ENCODE measurements at places on chromosomes 11 and 22. TPM values are rescaled to one million over a fixed set of nuclear protein-coding genes. Genes with fewer than 3 reads are reported as not detected.

The SLC6A5 gene
- total RNA-seq: not detected

The FOLR2 gene
- total RNA-seq: 1.0 TPM

The ACR gene
- not detected for total RNA-seq

The KIF18A gene
- 0.39 TPM for total RNA-seq

DNA sequence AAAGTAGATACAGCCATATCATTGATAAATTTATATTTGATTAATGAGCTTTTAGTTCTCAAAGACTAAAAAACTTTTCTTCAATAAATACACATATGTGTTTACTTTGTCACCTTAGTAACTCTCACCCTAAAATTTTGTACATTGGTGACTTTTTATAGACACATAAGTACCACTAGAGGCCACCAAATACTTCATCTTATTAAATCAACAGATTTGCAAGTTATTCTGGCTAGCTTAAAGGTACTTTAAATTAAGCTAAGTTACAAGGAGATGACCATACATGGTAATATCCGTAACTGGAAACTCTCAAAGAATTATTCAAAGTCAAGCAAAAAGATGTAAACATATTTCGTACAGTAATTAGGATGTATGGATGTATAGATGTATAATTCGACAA lies 112.2 kb downstream of the SBF2 start:
- DNase-seq: no peak

- DNase-seq: no peak
Measured at GRCh38 chr11:119706029-119706428, 23.0 kb downstream of the NECTIN1 start.

DNA sequence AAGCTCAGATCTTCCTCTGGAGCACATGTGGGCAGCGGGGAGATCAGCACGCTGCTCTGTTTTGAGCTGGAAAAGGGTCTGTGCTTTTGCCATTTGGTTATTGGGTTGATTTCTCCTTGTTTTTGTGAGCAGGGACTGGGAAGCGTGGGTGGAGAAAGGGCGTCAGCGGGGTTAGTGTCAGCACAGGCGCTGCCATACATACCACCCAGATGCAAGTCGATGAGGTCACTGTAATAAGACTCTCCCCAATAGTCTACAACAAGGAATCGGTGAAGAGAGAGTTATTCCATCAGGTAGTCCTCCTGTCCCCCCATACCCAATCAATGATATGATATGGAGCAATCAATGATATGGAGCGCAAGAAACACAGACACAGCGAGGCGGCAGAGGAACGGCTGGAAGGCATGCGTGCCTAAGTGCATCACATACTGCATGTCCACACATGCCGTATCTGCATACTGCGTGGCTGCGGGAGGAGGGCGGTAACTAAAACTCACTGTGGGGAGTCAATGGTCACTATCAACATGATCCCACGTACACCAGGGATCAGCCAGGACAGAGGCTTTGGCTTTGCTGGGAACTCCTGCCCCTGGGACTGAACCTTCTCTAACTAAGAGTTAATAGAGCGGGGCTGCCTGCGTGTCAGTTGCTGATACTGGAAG lies 29.5 kb upstream of the BID start:
- DNase-seq: no peak

GRCh38 chr11:118911880-118912741 lies 13.6 kb downstream of the BCL9L start:
- DNase-seq: peak; percentile 46

DNA sequence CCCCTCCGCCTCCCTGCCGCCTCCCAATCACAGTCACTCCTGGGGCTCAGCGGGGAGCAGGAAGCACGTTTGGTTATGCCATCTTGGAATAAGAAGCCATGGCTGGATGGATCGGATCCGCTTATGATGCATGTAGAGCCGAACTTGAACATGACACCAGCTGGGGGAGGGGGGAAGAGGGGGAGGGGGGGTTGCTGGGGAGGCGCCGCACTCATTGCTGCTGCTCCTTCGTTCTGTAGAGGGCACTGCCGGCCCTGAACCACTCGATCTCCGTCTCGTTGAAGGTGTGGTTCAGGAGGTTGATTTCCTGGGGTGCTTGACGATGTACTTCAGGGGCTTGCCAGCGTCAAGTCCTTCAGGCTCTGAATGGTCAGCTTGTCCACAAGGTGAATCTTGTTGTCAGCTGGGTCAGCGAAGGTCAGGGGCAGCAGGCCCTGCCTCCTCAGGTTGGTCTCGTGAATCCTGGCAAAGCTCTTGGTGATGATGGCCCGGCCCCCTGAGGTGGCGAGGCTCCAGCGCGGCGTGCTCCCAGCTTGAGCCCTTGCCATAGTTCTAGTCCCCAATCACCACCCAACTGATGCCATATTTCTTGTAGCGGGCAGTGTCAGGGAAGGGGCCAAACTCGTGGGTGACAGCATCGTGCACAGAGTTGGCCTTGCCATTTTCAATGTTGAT lies 476.9 kb upstream of the ISX start:
- no peak for DNase-seq

DNA sequence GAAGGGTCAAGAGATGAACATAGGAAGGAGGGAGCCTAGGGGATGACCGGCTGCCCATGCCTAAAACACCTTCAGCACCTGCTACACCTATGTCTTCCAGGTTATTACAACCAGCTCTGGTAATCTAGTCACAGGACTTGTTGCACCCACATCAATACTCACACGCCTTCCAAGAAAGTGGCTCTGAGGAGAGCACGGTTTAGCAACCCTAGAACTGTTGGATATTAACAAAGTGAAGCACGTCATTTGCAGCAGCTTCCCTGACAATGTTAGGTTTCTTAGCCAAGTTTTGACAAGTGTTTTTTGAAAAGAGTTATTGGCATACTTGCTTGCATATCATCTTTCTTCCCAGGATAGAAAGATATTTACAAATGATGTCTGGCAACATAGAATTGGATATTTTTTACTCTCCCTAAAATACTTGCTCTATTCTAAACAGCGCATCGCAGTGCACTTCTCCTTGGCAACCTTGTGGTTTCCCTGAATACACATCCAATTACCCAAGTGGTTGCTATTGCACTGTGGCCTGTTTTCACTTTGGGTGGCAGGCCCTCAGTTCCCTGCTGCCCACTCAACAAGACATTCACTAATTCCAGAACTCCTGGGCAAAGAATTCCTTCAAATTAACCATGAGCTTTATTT lies 94.3 kb upstream of the ARHGAP42 start:
- DNase-seq: no peak

DNA sequence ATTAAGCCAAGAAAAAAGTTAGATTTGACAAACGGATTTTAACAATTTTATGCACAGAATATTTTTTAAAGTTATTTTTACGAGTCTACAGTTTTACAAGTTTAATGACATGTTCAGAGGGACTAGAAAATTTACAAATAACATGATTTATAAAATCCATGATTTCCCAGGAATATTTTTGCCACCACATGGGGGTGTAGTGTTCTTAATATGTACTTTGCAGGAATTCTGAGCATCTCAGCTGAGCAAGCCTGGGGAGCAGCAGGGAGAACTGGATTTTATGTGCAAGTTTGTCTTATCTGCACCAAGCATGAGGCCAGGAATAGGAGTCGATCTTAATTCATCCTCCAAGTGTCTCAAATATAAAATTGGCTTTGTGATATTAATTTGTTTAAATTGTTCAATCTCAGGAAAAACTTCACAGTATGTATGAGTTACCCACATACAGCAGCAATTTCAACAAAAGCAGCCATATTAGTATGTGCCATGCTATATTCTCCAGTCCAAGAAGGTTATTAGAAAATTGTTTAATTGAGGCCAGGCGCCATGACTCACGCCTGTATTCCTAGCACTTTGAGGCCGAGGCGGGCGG lies 826.3 kb downstream of the DLG2 start:
- DNase-seq: no peak

GRCh38 chr11:122383186-122383585 lies 267.2 kb upstream of the BLID start:
- no peak for DNase-seq

GRCh38 chr11:20770414-20770946 lies 101.1 kb downstream of the NELL1 start:
- no peak for DNase-seq

GRCh38 chr22:37368058-37368457 lies 59.2 kb downstream of the ELFN2 start:
- DNase-seq: no peak

GRCh38 chr11:100866453-100866852 lies 179.4 kb downstream of the ARHGAP42 start:
- DNase-seq: no peak
